Activated T-cell treated with anti-CD3 and anti-CD28 coated beads for 48 hours (primary cell): ENCODE measurements at places on chromosomes 5 and 9.

DNA sequence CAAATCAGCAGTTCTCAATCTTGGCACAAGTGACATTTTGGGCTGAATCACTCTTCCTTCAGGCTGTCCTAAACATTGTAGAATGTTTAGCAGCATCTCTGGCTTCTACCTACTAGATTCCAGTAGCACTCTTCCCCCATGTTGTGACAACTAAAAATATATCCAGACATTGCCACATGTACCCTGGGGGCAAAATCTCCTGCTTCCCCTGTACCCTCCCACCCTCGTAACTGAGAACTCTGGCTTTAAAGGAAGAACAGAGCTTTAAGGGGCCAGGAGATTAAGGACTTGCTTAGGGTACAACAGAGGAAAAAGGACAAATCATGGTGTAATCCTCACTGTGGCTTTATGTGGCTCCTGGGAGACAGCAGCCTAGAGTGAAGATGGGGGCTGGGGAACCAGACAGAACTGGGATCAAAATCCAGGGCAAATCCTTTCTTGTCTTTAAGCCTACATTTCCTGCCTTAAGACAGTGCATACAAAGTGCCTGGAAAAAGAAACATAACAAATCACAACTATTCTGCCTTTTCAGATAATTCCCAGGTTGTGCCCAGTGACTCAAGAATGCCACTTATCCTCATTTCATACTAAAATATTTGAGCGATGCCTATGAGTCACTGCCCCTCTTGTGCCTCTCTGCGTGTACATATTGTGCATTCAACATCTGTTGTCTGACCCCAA lies 109.3 kb downstream of the DAPK1 start:
- DNase-seq: no peak

GRCh38 chr5:135222171-135222681 lies 176.8 kb downstream of the MACROH2A1 start:
- no peak for DNase-seq

DNA sequence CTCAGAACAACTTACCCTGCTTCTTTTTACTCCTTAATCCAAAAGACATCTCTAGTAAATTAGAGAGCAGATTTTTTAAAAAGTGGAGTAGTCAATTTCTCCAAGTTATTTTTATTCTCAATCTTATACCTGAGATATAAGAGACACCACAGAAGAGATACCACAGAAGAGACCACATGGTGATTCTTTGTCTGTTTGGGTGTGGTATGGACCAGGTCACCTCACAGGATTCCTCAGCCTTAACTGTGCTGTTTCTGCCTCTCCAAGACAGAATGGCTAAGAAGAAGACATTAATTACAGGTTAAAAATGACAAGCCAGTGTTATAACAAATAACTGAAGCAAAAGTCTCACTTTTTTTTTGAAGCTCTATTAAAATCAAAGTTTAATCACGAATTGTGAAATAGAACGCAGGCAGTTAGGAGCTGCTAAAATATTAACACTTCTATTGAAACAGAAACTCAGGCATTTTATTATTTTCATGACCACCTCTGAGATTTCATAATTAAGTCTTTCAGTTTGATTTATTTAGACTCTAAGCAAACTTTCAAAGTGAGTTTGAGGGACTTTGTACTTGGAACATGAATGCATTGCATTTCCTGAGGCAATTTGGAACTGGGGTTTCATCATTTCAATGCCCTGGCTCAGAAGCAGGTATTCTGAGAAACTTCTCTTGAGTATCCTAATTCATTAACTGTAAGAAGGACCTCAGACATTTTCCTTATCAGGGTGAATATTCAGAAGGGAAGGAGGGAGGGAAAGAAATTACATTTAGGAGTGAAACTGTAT lies 280.7 kb downstream of the KCTD16 start:
- DNase-seq: no peak

- DNase-seq: no peak
These were observed 1381.4 kb upstream of the CDH6 start for GRCh38 chr5:29811914-29812679.

DNA sequence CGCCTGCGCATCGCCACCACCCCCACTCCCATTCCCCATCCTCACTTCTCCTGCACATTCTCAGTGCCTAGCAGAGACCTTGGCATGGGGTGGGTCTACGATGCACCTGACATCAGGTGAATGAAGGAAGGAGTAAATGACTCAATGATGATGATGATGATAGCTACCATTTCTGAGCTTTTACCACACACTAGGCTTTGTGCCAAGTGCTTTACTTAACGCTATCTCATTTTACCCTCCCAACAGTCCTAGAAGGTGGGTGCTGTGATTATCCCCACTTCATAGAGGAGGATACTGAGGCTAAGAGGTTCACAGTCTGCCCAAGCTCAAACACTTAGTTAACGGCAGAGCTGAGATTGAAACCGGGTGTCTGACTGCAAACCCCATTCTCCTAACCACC lies 27.1 kb downstream of the CAMK2A start:
- no peak for DNase-seq

DNA sequence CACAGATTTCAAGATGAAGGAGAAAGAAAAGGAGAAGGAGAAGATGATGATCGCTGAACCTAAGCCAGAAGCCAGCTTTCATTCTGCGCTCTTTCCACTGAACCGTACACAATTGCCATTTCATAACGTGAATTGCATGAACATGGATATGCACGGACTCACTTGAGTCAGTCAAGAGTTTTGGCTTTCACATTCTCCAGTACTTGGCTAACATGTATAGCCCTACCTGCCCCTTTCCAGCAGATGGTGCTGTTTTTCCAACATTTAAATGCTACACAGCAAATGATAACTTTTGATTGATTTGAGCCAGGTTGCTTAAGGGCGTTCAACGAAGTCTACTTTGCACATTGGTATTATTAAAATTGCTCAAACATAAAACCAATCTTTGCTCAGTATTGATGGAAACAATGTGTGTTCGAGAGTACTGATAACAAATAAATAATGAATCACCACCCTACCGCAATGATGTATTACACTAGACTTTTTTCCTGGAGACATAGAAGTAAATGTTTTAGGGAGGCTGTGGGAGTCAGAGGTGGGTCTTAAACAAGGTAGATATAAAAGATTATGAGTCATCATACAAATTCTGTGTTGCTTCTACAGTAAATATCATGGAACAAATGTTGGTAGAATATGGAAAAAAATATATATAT lies 196.4 kb downstream of the TRPM3 start:
- DNase-seq: no peak

DNA sequence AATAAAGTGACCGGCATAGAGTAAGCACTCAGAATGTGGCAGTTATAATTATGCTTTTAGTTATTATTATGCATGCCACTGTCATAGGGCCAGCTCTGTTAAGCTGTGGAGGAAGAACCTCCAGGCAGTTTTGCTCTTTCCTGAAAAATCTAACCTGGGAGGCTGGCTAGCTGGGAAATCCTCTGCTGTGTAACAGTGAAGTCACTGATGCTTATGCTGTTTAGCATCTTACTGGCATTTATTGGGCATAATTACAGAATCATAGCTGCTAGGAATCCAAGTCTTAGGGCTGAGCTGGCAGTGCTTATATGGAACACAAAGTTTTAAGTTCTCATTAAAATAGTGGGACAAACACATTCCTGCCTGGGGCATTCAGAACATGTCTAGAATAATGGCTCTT lies 5.5 kb upstream of the GSN start:
- DNase-seq: no peak

GRCh38 chr5:176692839-176693476 lies 45.7 kb downstream of the TSPAN17 start:
- DNase-seq: no peak

DNA sequence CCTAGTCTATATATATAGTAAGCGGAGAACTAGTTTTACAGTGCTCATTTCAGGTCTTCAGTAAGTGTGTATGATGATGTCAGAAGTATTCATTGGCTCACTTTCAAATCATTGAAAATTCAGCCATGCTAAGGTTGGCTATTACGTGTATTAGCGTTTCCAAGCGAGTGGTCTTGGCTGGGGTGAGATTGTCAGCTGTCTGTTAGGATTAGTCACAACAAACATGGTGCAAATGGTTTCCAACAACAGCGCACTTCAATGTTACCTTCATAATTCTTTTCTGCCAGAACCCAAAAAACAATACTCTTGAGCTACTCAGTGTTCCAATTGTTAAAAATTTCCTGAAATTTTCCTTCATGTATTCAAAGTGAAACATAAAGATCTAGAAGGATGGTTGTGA lies 283.0 kb downstream of the AOPEP start:
- DNase-seq: no peak
